Hindlimb muscle (tissue), 1 donor: ENCODE measurements at places on chromosomes 1 and 21.

DNA sequence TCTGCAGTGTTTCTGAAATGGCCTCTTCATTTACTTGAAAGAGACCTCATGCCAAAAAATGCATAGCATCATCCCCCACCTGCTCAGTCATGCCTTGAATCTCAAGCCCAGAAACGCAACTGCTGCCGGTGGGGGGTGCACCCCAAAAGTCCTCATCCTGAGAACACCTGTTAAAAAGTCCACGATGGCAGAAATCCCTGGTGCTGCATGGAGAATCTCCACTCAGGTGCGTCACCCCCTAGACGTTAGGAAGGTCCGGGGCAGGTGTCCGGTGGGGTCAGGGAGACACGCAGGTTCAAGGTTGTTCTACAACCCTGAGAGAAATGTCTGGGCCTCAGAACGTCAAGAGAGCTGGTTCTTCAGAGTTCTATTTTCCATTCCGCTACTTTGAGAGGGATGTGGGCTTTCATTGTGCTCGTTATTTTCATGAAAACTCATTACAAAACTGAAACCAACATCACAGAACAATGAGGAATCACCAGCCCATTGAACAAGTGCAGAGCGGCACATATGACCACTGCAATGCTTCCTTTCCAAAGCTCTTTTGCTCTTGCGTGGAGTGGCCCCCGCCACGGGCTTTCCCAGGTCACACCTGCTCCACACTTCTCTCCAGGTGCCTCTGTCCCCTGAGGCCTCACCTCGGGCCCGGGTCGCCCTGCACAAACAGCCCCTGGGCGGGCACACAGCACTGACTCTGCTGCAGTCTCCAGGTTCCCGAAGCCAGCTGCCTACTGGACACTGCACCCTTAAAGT lies 201.9 kb downstream of the TOMM20 start:
- DNase-seq: no peak

GRCh38 chr1:205354259-205355074 lies 2.3 kb downstream of the KLHDC8A start:
- peak; percentile 68 for DNase-seq

GRCh38 chr1:248625971-248626370 lies 8.9 kb downstream of the OR2T11 start:
- no peak for DNase-seq

- DNase-seq: peak; percentile 88
Observed at GRCh38 chr1:155983191-155984024, 5.1 kb upstream of the ARHGEF2 start.

DNA sequence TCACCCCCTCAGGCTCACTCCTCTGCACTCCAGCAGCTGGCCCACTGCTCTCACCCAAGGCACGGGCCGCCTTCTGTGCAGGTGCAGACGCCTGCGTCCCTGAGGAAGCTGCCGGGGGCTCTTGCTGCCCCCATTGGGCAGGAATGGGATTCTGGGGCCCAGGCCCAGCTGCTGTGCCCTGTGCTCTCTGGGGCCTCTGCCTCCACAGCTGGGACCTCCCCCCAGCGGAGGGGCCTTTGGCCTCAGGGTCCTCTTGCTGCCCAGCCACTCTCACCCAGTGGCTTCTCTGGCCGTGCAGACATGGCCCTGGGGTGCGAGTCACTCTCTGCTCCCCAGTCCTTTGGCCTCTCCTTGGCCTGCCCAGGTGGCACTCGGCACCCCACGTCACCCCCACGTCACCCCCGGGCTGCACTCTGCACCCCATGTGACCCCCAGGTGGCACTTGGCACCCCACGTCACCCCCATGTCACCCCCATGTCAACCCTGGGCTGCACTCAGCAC lies 19.1 kb upstream of the LRRC3 start:
- no peak for DNase-seq

DNA sequence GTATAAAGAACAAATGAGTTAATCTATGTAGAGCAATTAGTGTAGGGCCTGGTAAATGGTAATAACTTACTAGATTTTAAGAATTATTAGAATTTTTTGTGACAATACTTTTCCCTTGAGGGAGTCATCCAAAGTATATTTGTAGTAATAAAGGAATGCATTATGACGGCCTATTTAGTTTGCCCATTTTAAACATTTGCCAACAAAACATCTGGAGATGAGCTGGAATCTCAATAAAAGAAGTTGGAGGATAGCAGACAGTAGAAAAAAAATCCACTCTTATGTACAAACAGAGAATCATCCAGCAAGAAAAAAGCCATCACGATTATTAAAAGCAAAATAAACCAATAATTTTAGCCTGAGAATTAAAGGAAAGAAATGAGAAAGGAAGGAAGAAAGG lies 567.3 kb upstream of the ADAMTS5 start:
- DNase-seq: no peak

GRCh38 chr1:111729946-111730681 lies 9.1 kb downstream of the INKA2 start:
- no peak for DNase-seq
